GM12878 (cell line): ENCODE measurements at places on chromosomes 2 and 18.

DNA sequence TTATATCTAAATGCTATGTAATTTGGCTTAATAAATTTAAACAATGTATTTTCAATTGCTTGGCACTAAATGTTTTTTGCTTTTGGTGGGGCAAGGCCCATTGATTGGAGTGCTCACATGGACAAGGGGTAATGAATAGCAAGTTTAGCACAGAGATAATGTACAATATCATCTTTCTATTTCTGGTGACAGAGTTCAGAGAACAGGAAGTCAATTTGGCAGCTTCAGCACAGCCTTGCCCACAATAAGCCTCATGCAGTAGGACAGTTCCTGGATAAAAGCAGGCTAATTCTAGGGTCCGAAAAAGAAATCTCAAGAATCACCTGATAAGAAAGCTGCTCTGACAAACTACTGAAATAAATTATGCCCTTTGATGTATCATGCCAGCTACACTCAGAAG, 443.9 kb upstream of the FSHR start:
- H3K27ac ChIP-seq = no peak overlapping the region
- H3K27me3 ChIP-seq = no peaks in the 10 kb centered on the region
- no peak overlapping the region for H3K4me3 ChIP-seq
- DNase-seq = no peak
- no peaks in the 10 kb centered on the region for H3K4me1 ChIP-seq
- no peaks in the 10 kb centered on the region for H3K36me3 ChIP-seq

DNA sequence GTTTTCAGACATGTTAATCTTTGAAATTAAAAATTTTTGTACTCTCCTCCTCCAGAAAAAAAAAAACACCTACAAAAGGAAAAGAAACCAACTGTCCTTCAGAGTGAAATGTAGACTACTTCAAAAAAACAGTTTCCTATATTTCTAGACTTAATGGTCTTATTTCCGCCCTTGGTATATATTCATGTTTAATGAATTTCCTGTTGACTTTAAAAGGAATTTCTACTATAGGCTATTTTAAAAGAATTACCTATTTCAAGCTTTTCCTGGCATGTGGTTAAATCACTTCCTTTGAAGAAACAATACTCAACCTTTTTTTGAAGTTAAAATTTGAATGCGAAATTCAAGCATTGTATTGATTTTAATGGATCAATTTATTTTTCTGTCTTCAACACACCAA, 29.2 kb downstream of the GULP1 start:
- H3K27me3 ChIP-seq = no peaks in the 10 kb centered on the region
- H3K36me3 ChIP-seq = no peaks in the 10 kb centered on the region
- no peak for DNase-seq
- no peak overlapping the region for H3K4me3 ChIP-seq

DNA sequence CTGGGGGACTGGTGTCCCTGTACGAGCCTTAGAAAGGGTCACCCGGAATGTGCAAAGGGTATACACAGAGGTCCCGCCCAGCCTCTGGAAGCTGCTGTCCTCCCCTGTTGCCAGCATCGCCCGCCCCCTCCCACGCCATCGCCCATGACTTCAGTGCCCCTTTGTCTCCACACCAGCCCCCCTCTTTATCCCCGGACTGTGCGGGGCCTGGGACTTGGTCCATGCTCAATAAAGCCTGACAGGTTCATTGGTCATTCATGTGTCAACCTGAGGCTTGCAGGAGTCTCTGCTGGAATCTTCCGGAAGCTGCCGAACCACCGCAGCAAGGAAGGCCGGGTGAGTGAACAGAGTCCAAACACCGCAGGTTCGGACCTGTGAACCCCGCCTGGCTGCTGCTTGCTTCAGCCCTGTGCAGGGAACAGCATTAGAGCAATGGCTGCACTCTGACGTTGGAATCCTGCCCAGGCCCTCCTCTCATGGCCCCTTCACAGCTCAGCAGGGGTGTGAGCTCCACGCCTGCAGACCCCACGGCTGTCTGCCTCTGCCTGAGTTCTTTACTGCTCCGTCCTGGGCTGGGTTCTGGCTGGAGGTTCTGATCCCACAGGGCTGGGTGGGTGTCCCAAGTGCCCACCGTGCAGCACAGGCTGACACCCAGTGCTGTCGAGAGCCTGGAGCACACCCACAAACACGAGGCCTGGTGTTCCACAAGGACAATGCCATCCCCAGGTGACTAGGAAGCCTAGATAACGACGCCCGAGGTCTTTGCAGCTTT, 96.5 kb downstream of the SEPTIN10 start:
- peaks cover 29% of the 10 kb centered on the region for H3K4me1 ChIP-seq
- no peak overlapping the region for H3K4me3 ChIP-seq
- DNase-seq = no peak
- H3K36me3 ChIP-seq = no peaks in the 10 kb centered on the region
- H3K27me3 ChIP-seq = no peaks in the 10 kb centered on the region

- no peaks in the 10 kb centered on the region for H3K4me1 ChIP-seq
- H3K36me3 ChIP-seq = no peaks in the 10 kb centered on the region
- H3K4me3 ChIP-seq = no peak overlapping the region
- no peaks in the 10 kb centered on the region; the same call in 1 of the 2 replicates for H3K27me3 ChIP-seq
These were observed 301.1 kb upstream of the TANK start for GRCh38 chr2:160859096-160859495.

GRCh38 chr2:42142547-42143184, 26.5 kb upstream of the EML4 start:
- no peak overlapping the region for H3K27ac ChIP-seq
- no peaks in the 10 kb centered on the region for H3K36me3 ChIP-seq
- 0 out of 2 replicates have a peak, but pooled peaks cover 6% of the 10 kb centered on the region for H3K4me1 ChIP-seq
- no peak overlapping the region for H3K4me3 ChIP-seq
- DNase-seq = no peak

DNA sequence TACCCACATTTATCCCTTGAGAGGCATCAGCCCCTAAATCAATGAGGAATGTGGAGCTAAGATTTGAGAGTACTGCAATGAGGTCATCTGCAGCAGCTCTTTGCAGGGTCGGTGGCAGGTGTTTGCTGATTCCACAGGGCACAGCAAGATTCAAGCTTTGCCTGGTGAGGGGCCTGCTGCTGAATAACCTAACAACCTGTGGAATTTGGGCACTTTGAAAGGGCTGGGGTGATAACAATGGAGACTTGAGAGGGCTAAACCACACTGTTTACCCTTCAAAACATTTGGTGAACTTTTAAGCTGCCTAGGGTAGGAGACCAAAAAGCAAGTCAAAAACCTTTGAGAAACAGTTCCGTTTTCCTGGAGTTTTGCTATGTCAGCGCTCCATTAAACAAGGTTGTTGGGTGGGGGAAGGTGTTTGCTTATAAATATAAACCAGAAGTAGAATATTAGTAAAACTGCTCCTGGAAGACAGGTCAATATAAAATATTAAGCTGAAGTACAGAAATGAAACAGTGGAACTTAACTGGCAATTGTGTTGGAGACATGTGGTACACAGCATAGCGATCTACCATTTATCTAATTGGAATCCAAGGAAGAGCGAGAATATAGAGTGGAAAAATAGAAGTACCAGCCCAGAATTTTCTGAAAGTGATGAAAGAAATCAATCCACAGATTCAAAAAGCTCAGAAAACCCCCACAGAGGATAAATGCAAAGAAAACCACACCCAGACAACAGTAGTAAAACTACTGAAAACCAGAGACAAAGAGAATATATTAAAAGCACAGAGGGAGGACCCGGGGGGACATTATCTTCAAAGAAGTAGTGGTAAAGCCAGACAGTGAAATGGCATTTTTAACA, 15.7 kb downstream of the COPS8 start:
- H3K27ac ChIP-seq = no peak overlapping the region
- no peak overlapping the region for H3K4me3 ChIP-seq
- H3K36me3 ChIP-seq = peaks cover 17% of the 10 kb centered on the region
- DNase-seq = no peak
- H3K27me3 ChIP-seq = no peaks in the 10 kb centered on the region
- no peaks in the 10 kb centered on the region for H3K4me1 ChIP-seq

GRCh38 chr2:24725956-24726355, 67.2 kb downstream of the PTRHD1 start:
- peaks cover 11% of the 10 kb centered on the region; the same call in 1 of the 2 replicates for H3K4me1 ChIP-seq
- DNase-seq = no peak
- H3K4me3 ChIP-seq = no peak overlapping the region
- no peak overlapping the region for H3K27ac ChIP-seq
- no peaks in the 10 kb centered on the region for H3K27me3 ChIP-seq

DNA sequence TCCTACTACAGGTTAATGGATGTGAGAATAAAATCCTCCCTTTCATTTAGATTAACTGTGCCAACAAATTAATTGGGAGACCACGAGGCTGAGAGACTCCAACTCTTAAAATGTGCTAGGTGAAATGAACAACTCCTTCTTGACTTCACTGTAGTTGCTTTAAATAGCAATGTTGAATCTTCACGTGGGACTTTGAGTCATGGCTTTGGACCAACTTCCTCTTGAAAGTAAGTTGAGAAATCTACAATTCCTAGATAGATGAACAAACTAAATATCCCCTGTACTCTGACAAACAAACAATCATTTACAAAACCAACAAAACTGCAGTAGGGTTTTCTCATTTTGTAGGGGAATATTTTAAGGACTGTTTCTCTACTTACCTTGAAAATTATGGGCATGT, 291.9 kb upstream of the SPRED2 start:
- no peaks in the 10 kb centered on the region for H3K4me1 ChIP-seq
- H3K27ac ChIP-seq = no peak overlapping the region
- no peak for DNase-seq
- H3K4me3 ChIP-seq = no peak overlapping the region

DNA sequence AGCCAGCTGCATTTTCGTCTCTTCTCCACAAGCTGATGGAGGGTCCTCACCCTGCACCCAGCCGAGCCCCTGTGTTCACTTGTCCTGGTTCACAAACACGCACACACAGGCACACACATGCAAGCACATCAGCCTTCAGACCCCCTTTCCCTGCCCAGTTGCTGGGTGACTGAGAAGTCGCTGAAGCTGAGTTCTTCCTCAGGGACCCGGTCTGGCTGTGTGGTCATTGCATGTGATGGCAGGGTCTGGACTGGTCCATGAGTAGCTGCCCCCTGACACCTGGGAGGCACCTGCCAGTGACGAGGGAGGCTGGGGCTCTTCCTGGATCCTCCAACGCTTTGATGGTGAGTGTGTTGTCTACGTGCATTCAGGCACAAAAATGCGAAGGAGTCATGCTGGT, 546.1 kb upstream of the SALL3 start:
- H3K27me3 ChIP-seq = no peaks in the 10 kb centered on the region
- H3K36me3 ChIP-seq = no peaks in the 10 kb centered on the region
- H3K4me1 ChIP-seq = no peaks in the 10 kb centered on the region
- H3K4me3 ChIP-seq = no peak overlapping the region
- no peak overlapping the region for H3K27ac ChIP-seq
- DNase-seq = no peak

DNA sequence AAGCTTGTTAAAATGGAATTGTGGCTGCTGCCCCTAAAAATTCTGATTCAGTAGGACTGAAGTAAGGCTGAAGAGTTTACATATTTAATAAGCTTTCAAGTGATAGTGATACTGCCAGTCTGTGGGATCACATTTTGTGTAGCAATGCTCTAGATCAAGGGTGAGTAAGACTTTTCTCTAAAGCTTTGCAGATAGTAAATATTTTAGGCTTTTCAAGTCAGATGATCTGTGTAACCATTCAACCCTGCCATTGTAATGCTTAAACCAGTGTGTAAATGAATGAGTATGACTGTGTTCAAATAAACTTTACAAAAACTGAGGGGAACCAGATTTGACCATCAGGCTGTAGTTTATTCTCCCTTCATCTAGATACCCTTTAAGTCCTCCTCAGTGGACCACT, 92.7 kb downstream of the PIK3C3 start:
- H3K27ac ChIP-seq = no peak overlapping the region
- H3K36me3 ChIP-seq = no peaks in the 10 kb centered on the region; the same call in 1 of the 2 replicates
- H3K4me1 ChIP-seq = no peaks in the 10 kb centered on the region
- H3K4me3 ChIP-seq = no peak overlapping the region

DNA sequence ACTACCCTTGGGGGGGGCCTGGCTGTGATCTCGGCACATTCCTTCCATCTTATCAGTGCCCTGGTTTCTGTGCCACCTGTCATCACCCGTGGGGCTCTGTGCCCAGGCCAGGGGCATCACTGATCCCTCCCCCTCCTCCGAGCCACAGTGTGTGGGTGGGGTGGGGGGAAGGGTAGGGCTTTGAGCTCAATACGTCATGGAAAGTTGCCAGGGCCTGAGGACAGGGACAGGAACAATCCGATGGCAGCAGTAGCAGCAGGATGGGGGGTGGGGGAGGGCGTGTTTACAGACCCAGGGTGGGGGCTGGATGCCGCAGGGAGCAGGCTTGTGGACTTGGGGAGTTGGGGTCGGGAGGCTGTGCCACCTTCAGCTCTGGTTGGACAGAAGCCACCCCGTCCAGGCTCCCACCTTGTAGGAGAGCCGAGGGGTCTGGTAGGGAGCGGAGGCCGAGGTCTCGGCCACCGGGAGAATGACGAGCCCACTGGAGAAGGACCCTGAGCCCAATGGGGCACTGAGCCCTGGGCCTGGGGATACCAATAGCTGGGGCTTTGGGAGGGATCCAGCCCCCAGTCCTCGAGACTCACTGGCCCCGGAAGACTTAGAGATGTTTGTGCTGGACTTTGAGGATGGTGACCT, 3.5 kb downstream of the SLC4A3 start:
- no peaks in the 10 kb centered on the region for H3K4me1 ChIP-seq
- no peak for DNase-seq
- no peak overlapping the region for H3K4me3 ChIP-seq
- no peaks in the 10 kb centered on the region for H3K36me3 ChIP-seq
- peaks cover 6% of the 10 kb centered on the region for H3K27me3 ChIP-seq

- no peaks in the 10 kb centered on the region for H3K4me1 ChIP-seq
- no peak for DNase-seq
- H3K36me3 ChIP-seq = no peaks in the 10 kb centered on the region
- H3K27ac ChIP-seq = no peak overlapping the region
These were observed 20.2 kb upstream of the ACVR2A start for GRCh38 chr2:147824620-147825019.

GRCh38 chr2:15763822-15764682, 172.4 kb downstream of the DDX1 start:
- H3K27me3 ChIP-seq = 0 out of 2 replicates have a peak, but pooled peaks cover 1% of the 10 kb centered on the region
- no peak for DNase-seq

DNA sequence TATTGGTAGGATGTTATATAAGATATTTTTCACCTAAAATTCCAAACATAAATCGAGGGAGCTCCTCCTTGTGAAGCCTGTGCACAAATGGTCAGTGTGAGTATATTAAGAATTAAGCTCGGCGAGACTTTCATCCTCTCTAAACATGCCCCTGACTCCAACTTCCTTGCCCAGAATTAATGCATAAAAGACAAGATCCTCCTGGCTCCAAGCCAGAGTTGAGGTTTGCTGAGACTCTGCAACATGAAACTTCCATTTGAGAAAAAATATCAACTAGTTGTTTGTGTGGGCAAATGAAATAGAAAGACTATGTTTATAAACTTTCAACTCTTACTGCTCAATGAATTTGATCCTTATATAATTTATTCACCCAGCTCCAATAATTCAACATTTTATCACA, 68.1 kb downstream of the CCDC178 start:
- H3K4me3 ChIP-seq = no peak overlapping the region
- no peak overlapping the region for H3K27ac ChIP-seq

- no peak for DNase-seq
- H3K36me3 ChIP-seq = no peaks in the 10 kb centered on the region
- no peaks in the 10 kb centered on the region for H3K4me1 ChIP-seq
- no peaks in the 10 kb centered on the region; the same call in 1 of the 2 replicates for H3K27me3 ChIP-seq
- H3K27ac ChIP-seq = no peak overlapping the region
These were observed 17.8 kb upstream of the ASAP2 start for GRCh38 chr2:9188823-9189222.
